GM23248 (cell line): ENCODE measurements at places on chromosomes 3 and 15. TPM values are rescaled to one million over a fixed set of nuclear protein-coding genes. Genes with fewer than 3 reads are reported as not detected.

DNA sequence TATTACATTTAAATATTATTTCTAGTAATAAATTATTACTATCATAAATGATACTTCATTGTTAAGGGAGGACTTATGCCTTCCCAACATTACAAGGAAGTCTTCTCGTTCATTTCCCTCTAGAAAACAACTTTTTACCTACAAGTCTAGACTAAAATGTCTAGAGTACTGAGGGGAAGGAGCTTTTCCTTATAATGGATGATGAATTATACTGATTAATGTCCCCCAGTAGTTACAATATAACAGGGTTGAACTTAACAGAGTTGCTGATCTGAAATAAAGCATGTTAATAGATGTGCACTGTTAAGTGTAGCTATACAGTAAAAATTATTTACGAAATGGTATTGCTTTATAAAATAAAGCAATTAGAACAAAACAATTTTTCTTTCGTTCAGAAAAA is 2.7 kb upstream of the MNS1 start:
- H3K36me3 ChIP-seq, result no peaks in the 10 kb centered on the region
- H3K27me3 ChIP-seq, result 0 out of 2 replicates have a peak, but pooled peaks cover 4% of the 10 kb centered on the region
- H3K4me3 ChIP-seq, result no peak overlapping the region
- no peak for DNase-seq

GRCh38 chr15:98025237-98025636 is 64.7 kb downstream of the ARRDC4 start:
- no peaks in the 10 kb centered on the region for H3K27me3 ChIP-seq
- no peak overlapping the region for H3K27ac ChIP-seq
- no peaks in the 10 kb centered on the region for H3K36me3 ChIP-seq
- no peak overlapping the region for H3K4me3 ChIP-seq
- H3K4me1 ChIP-seq, result 0 out of 2 replicates have a peak, but pooled peaks cover 4% of the 10 kb centered on the region

DNA sequence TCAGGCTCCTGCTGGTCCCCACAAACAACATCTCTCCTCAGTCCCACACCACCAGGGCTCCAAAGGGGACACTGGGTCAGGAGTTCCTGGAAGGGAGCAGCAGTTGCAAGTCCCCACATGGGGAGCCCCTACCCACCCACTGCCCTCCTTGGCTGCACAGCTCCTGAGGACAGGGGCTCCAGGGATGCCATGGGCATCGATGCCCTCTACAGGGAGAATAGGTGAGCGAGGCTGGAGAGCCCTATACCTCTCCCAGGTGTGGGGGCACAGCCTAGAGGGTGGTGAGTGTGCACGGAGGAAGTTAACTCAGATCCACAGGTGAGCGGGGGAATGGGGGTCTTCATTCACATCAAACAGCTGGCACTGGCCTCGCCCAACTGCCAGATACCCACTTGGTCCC is 141.2 kb upstream of the LINGO1 start:
- peaks cover 11% of the 10 kb centered on the region for H3K27me3 ChIP-seq
- no peaks in the 10 kb centered on the region for H3K4me1 ChIP-seq
- DNase-seq, result no peak
- no peak overlapping the region for H3K27ac ChIP-seq

- no peak overlapping the region for H3K4me3 ChIP-seq
- no peak for DNase-seq
- no peaks in the 10 kb centered on the region for H3K36me3 ChIP-seq
- H3K27ac ChIP-seq, result no peak overlapping the region
- H3K27me3 ChIP-seq, result no peaks in the 10 kb centered on the region
Measured at GRCh38 chr15:44181410-44181809, 13.7 kb downstream of the FRMD5 start.

GRCh38 chr3:127083778-127084397 is 101.0 kb downstream of the PLXNA1 start:
- H3K36me3 ChIP-seq, result no peaks in the 10 kb centered on the region
- H3K4me1 ChIP-seq, result no peaks in the 10 kb centered on the region
- no peak overlapping the region for H3K27ac ChIP-seq
- H3K27me3 ChIP-seq, result no peaks in the 10 kb centered on the region; the same call in 1 of the 2 replicates
- H3K4me3 ChIP-seq, result no peak overlapping the region

The SPTSSB gene
- polyA plus RNA-seq, result not detected in 2 replicates

The DUOXA2 gene
- not detected in 2 replicates for polyA plus RNA-seq

The ATR gene
- polyA plus RNA-seq, result 14.6 and 15.1 TPM in 2 replicates

The ZNF385D gene
- 11.5 and 13.8 TPM in 2 replicates for polyA plus RNA-seq

The TMEM45A gene
- 133 and 134 TPM in 2 replicates for polyA plus RNA-seq

The MORC1 gene
- not detected in 2 replicates for polyA plus RNA-seq

The CAMK2N2 gene
- polyA plus RNA-seq, result 0.14 TPM in 1 of 2 replicates, not detected in the other
